ENCODE measurements at places on chromosomes 16 and 17.

GRCh38 chr17:58312021-58312630 lies 16.5 kb downstream of the TSPOAP1 start:
- no peak for DNase-seq

- peak; percentile 75 for DNase-seq
Observed at GRCh38 chr17:72592242-72592966, 471.6 kb downstream of the SOX9 start.

DNA sequence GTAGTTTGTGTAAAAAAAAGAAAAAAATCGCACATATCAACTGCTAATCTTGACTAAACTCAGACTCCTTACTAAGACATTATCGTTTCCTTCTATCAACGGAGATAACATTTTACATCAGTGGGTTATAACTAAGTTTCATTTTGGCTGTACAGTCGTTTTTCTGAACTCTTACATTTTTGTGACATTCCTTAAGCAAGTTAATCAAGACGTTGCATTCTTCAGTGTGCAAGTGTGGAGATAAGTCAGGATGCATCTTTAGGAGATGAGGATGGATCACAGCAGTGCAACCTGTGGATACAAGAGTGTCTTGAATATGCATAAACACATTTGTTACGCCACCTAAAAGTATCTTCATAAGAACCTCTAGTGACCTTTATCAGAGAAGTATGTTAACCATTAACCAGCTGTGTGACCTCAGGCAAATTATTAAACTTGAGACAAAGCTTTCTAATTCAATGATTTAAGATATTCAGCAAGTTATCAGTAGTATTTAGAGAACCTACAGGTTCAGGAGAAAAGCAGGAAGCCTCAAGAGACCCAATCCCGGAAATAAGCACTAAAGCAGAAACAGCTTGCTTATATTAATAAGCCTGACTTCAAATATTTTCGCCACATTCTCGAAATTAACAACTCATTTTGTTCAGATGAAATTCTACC lies 9.4 kb downstream of the CMC2 start:
- peak; percentile 11 for DNase-seq

GRCh38 chr16:89277049-89277448 lies 59.5 kb downstream of the ZNF778 start:
- no peak for DNase-seq

- no peak for DNase-seq
Observed at GRCh38 chr16:1982013-1982433, 754 bp upstream of the NOXO1 start.

DNA sequence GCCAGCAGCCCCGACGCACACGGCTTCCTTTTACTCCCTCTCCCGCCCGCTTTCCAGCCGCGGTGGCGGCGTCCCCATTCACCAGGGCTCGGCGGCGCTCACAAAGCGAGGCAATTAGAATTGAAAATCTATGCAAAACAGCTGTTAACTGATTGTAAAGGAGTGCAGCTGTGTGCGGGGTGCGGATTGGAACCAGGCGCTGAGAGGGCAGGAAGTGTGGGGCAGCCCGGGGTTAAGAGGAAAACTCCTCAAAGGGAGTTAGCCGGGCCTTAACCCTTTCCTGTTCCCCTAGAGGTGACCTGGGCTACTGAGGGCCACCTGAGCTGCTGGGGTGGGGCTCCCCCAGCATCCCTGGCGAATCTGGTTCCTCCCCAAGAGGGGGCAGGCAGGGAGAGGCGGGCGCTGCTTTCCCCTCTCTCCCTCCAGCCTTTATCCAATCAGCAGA lies 5.8 kb upstream of the GSE1 start:
- DNase-seq: no peak

- no peak for DNase-seq
Observed at GRCh38 chr16:68073902-68074760, 11.0 kb upstream of the NFATC3 start.

DNA sequence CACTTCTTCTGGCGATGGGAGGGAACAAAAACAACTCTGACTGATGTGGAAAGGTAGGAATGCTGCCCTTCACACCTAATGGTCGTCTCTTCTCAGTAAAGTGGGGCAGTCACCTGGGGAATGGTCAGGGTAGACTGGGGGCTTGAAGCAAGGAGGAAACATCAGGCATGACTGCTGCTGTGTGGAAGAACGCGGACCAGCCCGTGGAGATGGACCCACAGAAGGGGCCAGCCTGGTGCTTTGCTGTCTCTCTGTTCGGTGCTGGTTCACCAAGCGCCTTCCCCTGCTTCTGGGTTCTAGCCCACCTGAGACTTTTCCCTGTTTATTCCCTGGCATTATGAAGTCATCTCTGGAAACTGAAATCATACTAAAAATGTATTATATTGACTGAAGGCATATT lies 96.2 kb upstream of the DNAH17 start:
- no peak for DNase-seq

- no peak for DNase-seq
Observed at GRCh38 chr17:1169221-1169928, 10.4 kb downstream of the ABR start.

DNA sequence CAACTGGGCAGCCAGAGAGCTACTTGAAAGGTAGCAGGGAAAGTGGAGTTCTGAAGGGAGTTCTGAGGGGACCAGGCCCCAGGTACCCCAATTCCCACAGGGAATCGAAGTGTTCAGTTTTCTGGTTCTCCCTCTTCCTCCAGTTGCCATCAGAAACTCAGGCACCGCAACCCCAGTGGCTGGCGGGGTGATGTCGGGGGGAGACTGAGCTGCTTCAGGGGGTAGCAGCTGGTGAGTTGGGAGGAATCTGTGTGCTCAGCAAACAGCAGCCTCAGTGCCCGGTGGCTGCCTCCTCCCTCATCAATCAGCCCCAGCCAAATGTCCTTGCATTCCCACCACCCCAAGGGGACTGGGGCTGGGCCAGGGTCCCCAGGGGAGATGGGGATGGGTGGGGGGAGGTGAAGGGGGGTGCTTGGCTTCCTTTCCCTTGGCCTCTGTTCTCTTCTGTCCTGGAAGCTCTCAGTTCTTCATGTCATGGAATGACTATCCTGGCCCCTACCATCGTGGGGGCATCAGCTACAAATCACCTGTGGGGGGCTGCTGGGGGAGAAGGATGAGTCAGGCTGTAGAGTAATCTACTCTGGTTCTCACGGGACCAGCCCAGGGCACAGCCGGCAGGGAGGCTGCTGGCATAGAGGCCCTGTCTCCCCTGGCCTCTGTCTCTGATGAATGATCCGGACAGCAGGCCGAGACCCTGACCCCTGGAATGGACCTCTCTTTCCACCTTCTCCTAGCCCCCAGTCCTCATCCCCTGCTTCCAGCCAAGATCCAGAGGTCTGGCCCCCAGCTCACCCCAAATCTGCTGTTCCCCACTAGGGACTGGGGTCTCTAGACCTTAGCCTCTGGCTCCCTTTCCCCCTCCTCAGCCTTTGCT lies 2.6 kb upstream of the DNAH2 start:
- DNase-seq: no peak

DNA sequence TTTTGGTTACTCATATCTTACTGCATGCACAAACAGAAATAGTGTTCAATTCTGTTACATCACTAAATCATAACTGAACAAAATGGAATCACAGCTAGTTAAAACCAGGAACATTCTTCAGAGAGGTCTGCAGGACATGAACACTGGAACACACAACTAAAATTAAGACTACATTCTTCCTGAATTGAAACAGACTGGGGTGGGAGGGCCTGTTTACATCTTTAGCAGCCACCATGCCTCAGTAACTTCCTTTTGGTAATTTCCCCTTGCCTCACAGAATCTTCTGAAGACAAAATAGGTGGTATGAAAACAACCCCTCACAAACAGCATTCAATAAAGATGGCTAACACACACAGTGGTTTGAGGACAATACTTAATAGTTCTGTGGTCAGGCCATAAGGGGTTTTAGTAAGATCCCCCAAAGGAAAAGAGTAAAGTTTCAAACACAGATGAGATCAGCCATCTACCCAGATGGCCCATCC lies 6.5 kb downstream of the MARF1 start:
- DNase-seq: no peak

- DNase-seq: no peak
Observed at GRCh38 chr17:58503866-58504265, 10.6 kb downstream of the MTMR4 start.

DNA sequence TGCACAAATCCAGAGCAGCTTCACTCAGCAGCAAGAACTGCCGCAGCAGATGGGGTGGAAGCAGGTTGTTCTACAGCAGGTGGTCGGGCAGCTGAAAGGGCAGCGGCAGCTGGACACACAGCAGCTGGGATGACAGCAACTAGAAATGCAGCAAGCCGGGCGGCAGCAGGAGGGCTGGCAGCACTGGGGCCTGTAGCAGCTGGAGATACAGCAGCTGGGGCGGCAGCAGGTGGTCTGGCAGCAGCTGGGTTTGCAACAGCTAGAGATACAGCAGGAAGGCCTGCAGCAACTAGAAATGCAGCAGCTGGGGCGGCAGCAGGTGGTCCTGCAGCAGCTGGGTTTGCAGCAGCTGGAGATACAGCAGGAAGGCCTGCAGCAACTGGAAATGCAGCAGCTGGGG lies 460 bp downstream of the KRTAP4-3 start:
- no peak for DNase-seq

DNA sequence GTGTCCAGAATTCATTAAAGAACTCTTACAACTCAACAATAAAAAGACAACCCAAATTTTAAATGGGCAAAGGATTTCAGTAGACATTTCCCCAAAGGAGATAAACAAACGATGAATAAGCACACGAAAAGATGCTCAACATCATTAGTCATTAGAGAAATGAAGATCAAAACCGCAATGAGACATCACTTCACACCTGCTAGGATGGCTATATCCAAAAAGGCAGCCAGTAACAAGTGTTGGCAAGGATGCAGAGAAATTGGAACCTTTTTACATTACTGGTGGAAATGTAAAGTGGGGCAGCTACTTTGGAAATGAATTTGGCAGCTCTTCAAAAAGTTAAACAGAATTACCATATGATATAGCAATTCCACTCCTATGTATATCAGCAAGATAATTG lies 42.0 kb downstream of the PITPNM3 start:
- DNase-seq: peak; percentile 63

DNA sequence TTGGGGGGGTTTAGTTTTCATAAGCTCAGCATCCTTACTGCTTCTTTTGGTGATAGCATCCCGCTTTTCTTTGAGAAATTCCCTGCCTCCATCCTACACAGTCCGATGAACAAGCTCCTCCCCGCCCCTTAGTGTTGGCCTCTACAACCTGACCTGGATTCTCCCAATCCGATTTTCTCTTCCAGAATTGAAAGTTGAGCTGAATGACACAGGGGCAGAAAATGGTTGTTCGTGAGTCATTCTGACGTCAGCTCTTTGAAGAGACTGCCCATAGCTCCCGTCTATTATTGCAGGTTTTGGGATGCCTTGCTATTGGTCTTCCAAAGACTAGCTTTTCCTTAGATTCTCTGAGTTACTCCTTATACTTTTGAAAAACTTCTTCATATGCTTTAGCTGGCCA lies 279.7 kb downstream of the SLC39A11 start:
- DNase-seq: peak; percentile 80

DNA sequence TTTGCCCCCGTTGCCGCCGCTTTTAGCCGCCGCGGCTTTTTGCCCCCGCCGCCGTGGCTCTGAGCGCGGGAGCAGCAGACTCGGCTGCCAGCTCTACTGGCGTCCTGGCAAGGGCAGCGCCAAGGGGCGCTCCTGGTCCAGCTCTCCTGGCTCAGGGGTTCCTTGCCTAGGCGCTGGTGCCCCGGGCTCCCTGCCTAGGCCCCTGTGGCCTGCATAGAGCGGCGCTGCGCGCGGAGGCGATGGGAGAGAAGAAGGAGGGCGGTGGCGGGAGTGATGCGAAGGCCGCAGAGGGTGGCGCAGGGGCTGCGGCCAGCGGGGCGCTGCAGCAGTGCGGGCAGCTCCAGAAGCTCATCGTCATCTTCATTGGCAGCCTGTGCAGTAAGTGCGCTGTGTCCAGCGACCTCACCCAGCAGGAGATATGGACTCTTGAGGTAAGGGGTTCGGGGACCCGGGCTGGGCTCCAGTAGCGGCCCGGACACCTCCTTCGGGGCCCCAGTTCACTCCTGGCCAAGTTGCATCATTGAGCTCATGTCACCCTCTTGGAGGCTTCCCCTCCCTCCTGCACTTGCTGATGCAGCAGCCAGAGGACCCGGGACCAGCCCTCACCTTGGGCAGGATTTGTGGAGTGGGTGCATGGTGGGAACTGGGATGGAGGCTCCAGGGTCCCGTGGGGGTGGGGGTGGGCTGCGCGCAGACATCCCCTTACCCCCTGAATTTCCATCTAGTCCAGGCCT lies 1344.4 kb downstream of the TP53TG3F start:
- DNase-seq: no peak

- no peak for DNase-seq
Observed at GRCh38 chr16:83011939-83012338, 385.2 kb downstream of the CDH13 start.

- no peak for DNase-seq
Observed at GRCh38 chr16:56401482-56401881, 23.9 kb downstream of the AMFR start.

DNA sequence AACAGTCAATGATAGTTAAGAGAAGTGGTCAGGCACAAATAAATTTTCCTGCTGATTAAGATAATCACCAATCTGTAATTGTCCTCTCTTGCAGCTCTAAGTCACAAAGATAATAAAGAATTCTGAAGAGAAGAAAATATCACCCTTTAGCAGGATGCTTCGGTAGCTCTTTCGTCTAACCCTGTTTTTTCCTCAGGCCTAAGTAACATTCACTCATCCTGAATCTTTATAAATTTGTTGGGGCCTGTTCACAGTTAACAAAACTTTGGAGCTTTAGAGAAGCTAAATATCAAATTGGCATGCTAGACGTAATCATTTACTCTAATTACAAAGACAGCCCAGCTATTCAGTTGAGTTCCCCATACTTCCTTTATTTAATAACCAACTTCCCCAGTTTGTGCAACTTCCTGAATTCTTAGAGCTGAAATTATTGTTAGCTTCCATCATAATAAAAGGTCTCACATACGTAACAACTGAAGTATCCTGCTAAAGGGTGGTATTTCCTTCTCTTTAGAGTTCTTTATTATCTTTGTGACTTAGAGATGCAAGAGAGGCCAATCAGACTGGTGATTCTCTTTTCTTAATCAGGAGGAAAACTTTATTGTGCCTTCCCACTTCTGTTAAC lies 118.6 kb downstream of the TANGO6 start:
- DNase-seq: no peak

DNA sequence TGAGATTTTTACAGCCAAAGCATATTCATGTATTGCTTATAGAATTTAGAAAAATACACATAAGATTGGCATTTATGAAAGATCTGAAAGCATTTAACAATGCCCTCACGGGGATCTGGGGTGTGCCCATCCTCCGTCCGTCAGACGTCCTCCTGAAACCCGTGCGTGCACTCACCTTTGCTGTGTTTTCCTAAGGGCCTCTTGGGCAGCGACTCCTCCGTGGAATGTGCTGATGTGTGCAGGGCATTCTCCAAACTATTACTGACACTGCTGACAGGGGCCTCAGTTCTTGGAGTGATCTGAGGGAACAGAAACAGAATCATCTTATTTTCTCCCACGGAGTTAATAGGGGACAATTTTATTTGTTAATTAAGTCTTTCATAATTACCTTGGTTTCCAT lies 33.0 kb downstream of the ZCCHC14 start:
- no peak for DNase-seq
